Activated CD8-positive, alpha-beta T cell treated with anti-CD3 and anti-CD28 coated beads for 36 hours (primary cell): ENCODE measurements at places on chromosomes 4 and X. TPM values are rescaled to one million over a fixed set of nuclear protein-coding genes. Genes with fewer than 3 reads are reported as not detected.
A peak's percentile ranks its signal among the peaks of the same experiment; 100 is the strongest.

DNA sequence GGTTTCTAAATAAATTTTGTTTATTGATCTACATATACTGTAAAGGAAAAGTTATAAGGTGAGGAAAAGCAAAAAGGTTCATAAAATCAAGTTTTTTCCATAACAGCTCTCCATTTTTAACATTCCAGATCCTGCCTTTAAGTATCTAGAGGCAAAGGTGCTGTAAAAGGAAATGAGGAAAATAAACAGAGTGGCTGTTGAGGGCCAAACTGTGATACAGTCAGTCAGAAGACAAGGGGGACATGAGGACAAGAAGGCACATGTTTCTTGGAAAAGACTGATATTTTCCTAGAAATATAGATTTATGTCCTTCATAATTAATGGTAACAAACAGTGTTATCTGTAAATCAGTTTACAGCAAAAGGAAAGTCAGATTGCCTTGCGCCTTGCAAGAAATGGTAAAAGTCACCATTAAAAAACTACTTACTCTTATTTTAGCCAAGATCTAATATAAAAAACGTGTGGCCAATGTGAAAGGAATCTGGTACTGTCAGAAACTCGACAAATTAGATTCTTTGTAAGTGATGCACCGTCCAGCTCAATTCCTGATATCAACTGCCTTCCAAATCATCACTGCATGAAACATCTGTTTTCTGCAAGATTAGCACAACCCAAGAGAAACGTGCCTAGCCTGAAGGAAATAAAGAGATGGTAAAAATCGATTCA lies 34.0 kb upstream of the VEGFD start:
- no peak for DNase-seq

DNA sequence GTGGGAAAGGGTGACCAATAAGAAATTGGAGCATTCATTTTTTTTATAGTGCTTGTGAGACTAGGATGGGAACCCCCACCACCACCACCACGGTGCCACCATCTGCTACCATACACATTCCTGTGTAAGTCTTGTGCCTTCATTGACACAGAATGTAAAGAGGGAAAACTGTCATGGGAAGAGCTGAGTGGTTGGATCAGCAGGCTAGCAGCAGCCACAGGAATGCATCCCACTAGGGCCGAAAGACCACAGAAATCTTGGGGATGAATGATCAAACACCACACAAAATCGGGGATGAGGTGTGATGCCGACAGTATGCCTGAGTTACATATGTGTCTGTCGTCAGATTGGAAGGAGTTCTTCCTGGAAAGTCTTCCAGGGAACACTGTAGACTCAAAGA lies 69.2 kb downstream of the SRPX start:
- DNase-seq: no peak

GRCh38 chr4:7397206-7398103 lies 37.3 kb downstream of the PSAPL1 start:
- no peak for DNase-seq

DNA sequence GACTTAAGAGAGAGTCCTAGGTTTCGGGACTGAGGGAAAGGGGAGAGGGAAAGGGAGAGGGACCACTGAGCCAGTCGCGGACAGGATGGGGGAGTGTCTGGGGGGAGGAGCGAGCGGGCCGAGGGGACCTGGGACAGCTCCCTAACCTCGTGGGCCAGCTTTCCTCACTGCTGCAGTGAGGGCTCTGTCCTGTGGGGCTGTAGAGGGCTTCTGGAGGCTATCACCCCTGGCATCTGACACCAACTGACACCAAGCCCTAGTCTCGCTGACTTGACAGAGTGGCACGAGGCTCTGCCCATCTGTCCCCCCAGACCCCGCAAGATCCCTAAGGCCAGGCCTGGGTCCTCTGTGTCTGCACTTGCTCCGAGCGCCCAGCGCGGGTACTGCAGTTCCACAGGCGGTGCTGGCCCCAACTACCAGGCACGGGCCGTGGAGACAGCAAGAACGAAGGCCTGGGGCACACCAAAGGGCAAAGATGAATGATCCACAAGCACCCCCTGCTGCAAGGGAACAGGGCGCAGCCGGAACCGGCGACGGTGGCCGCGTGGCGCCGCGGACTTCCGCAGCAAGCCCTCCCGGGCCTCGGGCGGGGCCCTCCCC lies 465 bp downstream of the HAUS7 start:
- peak; percentile 48 for DNase-seq

GRCh38 chr4:25925486-25926201 lies 11.6 kb downstream of the SMIM20 start:
- DNase-seq: peak; percentile 50

- no peak for DNase-seq
These were observed 141.7 kb downstream of the PDHA2 start for GRCh38 chr4:95981591-95981990.

GRCh38 chr4:74665346-74665745 lies 129.0 kb downstream of the BTC start:
- no peak for DNase-seq

- peak; percentile 20 for DNase-seq
These were observed 3.9 kb upstream of the TMPRSS11B start for GRCh38 chr4:68249434-68249833.

GRCh38 chr4:3371033-3372001 lies 70.5 kb upstream of the HGFAC start:
- no peak for DNase-seq

DNA sequence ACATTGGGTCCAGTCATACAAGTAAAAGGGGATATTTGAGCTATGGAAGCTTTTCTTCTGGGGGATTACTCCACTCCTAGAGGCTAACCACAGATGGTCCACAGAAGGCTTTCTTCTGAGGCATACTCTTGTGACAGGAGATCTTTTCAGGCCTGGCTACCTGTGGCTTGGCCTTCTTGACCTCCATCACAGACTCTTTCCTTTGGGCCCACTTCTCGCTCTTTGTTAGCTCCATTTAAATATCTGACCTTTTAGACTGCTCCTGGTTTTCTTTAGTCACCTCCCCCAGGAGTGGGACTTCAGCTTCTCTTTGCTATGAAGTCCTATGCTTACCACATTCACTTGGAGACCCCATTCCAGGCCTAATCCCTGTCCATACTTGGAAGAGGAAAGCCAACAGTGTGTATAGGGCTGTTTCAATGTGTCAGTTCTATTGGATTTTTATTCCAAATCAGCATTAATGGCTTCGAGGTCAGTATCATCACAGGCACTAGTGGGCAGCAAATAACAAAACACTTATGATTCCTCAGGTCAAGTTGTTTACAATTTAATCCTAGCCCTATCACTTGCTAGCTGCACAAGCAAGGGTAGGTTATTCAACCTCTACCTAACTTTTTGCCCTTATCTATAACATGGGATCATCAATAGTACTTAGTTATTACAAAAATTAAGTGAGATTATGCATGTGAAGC lies 26.3 kb downstream of the GPC3 start:
- no peak for DNase-seq

Gene MAGEC1
- not detected for total RNA-seq

- no peak for DNase-seq
These were observed 213.6 kb upstream of the VEGFC start for GRCh38 chr4:177006331-177006730.

Gene PDZD4
- 1.4 TPM for total RNA-seq

Gene ACTRT1
- total RNA-seq: not detected

- DNase-seq: no peak
These were observed 177.1 kb upstream of the LCORL start for GRCh38 chr4:18198653-18199052.

Gene CT45A10
- not detected for total RNA-seq

DNA sequence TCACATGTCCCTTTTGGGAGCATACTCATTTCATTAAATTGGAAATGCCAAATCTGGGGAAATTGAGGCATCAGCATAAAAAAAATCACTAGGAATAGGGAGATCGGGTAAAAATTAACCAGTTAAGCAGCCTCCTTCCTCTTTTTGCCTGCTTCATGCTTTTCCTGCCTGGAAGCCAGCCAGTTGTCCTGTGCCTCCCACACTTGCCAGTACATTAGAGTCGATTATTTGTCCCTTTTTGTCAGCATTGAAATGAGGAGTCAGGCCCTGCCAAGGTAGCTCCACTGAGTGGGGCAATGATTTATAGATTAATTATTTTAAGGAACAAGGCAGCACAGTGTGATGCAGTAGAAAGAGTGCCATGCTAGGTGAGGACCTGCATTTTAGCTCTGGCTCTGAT lies 55.3 kb downstream of the SH2D1A start:
- DNase-seq: no peak

GRCh38 chr4:95549246-95550114 lies 707 bp upstream of the UNC5C start:
- DNase-seq: peak; percentile 46

- no peak for DNase-seq
These were observed 88.2 kb downstream of the AWAT2 start for GRCh38 chrX:69961365-69962072.

Gene TMEM47
- total RNA-seq: not detected

DNA sequence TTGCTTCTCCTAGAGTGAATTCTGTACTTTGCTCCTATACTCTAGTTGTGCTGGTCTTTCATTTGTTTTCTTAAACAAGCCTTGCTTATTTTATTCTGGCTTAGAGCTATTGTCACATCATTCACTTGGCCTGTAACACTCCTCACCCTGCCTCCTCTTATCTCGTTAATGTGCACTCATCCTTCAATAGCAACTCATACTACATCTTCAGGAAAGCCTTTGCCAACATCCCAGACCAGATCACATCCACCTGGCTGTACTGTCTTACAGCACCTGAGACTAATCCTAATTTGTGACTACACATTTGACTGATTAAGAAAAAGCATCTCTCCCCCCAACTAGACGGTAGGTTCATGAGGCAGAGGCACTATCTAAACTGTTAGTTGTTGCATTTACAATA lies 80.8 kb downstream of the SLC7A11 start:
- DNase-seq: no peak

Gene OGT
- 358 TPM for total RNA-seq

DNA sequence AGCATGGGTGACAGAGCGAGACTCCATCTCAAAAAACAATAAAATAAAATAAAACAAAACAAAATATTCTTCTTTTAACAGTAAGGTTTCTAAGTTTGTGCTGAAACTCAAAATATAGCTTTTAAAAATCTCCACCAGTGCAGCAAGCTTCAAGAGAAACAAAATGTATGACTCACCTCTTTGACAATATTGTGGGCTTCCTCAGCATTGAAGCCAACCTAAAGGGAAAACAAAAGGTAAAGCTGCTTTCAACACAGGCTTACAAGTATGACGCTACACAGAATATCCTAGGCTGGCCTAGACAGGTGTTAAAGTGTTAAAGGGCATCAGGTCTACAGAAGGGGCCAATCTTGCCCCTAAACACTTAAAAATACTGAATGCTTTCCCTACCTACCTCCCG lies 1.2 kb downstream of the DYNLT3 start:
- DNase-seq: peak; percentile 5

- DNase-seq: no peak
These were observed 53.2 kb downstream of the MOSPD2 start for GRCh38 chrX:14926471-14926870.
